NCI-H2081 (cell line): ENCODE measurements at places on chromosomes 16 and 17.

DNA sequence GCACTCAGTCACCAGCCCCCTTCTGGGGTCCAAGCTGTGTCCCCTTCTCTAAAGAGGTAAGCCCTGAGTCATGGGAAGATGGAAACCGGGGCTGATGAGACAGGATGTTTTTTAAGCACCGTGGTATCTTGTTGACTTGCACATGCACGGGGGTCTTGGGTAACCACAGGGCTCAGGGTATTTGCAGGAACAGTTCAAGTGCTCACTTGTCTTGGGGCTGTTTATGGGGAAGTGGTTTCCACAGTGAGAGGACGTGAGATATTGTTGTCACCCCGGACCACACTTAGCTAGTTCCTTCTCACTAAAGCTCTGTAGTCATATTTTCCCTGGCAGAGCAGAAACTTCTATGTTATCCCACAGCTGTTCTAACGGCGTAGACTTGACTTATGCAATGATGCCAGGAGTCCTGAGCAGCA, 7.7 kb downstream of the CCL3L1 start:
- no peak for DNase-seq

GRCh38 chr17:3935140-3935542, 18.9 kb upstream of the P2RX1 start:
- peak; percentile 38 for DNase-seq

GRCh38 chr17:47831934-47832327, 461 bp downstream of the LRRC46 start:
- DNase-seq: no peak

- DNase-seq: peak; percentile 45
Observed at GRCh38 chr16:19432429-19432828, 14.7 kb downstream of the TMC5 start.

DNA sequence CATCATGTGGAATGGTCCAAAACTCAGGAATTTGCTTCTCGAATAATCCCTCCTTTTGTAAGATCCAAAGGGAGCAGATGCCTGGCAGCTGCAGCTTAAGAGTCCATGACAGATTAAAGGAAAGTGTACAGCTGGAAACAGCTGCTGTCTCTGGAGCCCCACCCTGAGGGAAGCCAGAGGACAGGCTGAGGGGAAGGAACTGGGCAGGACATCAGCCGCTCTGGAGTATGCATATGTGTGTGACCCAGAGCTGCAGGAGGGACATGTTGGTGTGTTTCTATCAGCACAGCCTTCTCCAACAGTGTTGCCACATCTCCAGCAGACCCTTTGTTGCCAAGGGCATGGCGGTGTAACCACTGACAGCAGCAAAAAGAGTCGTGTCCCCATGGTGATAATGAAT, 46.2 kb downstream of the CYB561 start:
- no peak for DNase-seq

DNA sequence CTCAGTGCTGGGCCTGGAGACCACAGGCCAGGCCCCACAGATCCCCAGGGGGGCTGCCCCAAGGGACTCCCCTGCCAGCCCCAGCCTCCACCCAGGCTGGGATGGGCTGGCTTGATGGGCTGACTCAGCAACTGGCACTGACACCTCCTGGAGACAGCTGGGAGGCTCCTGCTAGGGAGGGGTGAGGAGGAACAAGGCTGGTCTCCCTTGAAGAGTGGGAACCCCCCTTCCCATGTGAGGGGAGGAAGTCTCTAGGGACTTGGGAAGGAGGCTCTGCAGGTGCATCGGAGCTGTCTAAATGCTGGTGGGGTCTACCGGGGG, 10.4 kb downstream of the NHERF1 start:
- DNase-seq: no peak

DNA sequence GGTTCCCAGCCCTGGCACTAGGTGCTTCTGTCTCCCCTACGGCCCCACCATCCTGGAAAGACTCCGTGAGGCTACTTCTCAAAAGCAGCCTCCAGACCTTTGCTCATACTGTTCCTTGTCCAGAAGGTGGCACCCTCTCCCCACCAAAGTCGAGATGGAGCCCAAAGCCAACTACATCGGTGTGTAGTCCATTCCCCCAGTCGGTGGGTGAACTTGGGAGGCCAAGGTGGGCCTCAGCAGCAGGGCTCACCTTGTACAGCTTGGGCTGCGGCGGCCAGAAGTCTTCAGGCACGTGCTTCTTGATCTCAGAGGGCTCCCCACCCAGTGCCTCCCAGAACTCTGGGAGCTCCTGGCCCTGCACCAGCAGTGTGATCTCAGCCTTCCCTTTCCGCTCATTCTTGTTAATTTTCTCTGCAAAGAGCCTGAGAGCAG, 10.2 kb downstream of the FLII start:
- peak; percentile 47 for DNase-seq

DNA sequence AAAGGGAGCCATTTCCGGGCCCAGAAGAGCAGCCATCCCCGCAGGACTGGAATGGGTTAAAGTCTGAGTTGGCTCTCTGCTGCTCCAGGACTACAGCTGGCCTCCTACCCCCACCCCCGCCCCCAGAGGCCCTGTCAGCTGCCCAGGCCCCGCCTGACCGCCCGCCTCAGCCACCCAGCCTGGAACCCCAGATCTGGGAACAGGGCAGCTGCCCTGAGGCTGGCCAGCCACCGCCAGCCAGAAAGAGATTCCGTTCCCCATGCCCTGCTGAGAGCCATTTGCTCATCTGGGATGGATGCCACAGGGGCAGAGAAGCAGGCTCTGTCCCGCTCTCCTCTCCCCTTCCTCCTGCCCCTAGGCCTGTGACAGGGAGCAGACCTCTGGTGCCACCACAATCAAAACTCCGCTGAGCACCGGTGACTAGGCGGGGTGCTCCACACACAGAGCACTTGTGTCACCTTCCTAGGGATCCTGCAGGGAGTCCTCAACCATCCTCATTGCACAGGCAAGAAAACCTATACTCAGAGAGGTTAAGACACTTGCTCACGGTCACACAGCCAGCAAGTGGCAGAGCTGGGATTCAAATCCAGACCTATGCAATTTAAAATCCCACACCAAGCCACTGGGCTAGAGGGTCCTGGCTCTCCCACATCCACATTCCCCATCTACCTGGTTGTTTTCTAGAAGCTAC, 44.1 kb downstream of the ZNF423 start:
- DNase-seq: no peak

GRCh38 chr16:68296693-68297092, 14.1 kb downstream of the SLC7A6OS start:
- DNase-seq: no peak

DNA sequence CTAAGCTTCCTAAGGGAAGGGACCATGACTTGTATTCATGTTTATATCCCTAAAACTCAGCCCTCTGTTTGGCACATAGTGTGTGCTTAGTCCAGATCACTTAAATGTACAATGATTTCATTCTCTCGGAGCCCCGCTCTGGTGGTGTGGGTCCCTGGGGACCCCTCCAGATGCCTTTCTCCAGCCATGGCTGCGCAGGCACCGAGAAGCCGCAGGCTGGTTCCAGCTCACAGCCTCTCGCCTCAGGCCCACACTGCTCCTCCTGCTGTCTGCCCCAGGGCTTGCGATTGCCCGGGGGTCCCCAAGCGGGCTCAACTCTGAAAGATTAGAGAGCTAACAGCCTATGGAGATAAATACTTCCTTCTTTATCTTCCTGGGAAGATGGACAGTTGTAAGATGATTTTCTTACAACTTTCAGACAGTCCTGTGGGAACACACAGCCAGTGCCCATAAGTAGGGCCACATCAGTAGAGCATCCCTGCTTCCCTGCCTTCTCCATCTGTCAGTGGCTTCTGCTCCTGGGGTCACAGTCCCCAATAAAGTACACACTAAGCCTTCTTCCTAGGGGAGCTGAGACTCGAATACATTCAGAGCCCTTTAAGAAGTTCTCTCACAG, 66.2 kb downstream of the CENPV start:
- no peak for DNase-seq
